ENCODE measurements at places on chromosomes 1 and 21. TPM values are rescaled to one million over a fixed set of nuclear protein-coding genes. Genes with fewer than 3 reads are reported as not detected.

The HUNK gene
- total RNA-seq, result 1.1 TPM

The HPDL gene
- total RNA-seq, result 1.4 TPM

The GSTM1 gene
- 43.3 TPM for total RNA-seq

The NBPF6 gene
- not detected for total RNA-seq

The MYOM3 gene
- not detected for total RNA-seq

The HRNR gene
- total RNA-seq, result not detected

The CDC42BPA gene
- 0.70 TPM for total RNA-seq

The COL8A2 gene
- total RNA-seq, result not detected

DNA sequence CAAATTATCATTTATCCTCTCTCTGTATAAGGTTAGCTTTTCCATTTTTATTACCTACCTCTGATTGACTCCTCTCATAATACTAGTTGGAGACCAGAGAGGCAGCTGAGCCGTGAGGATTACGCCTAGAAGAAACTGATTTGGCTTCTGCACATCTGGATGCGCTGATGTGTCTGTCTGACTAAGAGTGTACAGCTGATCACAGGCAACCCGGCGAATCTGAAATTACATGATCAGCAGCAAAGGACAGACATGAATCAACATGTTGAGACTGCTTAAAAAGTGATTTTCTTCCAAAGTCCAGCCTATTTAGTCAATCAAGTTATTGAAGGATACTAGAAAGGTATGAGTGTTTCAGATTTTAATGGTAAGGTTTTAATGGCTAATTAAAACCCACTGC is 81.2 kb downstream of the PCSK9 start:
- DNase-seq, result no peak

DNA sequence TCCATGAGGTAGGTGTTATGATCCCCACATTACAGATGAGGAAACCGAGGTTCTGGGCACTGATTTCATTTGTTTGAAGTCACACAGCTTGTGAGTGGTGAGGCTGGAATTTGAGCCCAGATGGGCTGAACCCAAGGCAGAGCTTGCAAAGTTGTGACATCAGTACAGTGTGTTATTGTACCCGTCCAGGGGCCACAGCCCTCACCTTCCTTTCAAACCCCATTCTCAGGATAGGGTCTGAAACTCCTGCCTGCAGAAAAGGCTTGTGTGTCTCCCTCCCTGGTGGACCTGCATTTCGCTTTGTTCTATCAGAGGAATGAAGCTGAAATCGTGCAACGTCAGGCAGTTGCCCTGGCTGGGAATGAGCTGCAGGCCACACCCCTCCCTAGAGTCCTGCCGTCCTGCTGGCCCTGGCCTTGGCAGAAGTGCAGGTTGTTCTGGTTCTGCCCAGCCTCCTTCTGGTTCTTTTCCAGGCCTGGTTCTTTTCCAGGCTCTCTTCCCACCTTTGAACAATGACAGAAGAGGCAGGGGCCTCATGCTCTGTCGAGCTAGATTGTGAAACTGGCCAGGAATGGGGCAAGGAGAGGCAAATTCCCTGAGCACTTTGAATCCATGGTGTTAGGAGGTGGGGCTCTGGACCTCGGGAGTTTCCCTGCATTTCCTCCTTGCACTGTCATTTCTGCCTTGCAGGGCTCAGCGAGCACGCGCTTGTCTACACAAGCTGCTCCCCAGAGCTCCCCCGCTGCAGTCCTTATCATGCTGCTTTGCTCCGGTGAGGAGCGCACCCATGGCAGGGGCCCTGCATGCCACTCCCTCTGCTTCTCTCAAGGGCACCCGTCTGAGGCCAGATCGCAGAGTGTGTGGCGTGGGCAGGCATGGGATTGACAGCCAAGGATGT is 8.2 kb upstream of the MYOM3 start:
- no peak for DNase-seq

GRCh38 chr1:44684525-44684924 is 10.0 kb downstream of the ARMH1 start:
- no peak for DNase-seq

DNA sequence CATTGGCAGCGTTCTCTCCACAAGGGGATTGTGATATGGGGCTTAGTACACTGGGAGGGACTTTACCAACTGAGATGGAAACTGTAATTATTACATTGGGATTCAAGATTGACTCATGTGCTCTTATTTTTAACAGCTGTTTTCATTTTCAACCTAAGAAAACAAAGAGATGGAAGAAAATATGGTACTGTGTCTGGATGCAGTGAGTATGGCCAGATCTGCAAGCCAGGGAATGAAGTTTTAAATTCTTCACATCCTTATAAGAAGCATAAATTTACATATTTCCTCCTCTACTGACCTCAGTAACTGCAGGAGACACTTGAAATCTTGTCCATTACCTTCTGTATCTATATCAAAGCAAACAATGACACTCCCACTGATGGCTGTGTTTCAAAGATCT is 81.5 kb upstream of the EDEM3 start:
- DNase-seq, result no peak

DNA sequence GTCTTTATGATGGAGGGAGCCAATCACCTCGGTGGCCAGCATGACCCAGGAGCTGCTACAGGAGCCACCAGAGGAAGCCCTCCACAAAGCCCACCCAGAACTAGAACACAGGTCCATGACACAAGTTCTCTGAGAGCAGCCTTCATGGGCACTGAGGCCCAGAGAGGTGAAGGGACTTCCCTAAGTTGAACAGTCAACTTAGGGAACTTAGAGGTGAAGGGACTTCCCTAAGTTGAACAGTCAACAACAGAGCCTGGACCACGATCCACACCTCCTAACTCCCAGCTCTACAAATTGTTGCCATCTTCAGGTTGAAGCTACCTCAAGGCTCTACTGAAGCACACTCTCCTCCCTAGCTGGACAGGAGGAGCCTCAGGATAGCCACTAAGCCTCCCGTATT is 132.7 kb downstream of the CCDC185 start:
- no peak for DNase-seq

GRCh38 chr1:231665726-231666125 is 39.1 kb downstream of the DISC1 start:
- no peak for DNase-seq

DNA sequence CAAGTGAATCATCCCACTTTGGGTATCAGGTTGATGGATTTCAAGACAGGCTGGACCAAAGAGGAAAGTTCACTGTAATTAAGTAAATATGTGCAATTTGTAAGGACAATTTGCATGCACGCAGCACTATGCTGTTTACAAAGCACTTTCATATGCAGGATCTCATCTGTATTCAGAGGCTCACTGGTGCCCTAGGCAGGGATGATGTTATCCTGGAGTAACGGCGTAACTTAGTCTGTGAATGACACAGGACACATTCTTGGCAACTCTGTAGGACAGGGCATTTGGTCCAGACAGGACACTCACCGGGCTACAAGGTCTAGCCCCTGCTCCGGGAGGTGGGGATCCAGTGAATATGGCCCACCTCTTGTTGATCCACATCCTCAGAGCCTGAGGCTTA is 365.4 kb upstream of the DUSP10 start:
- no peak for DNase-seq

GRCh38 chr21:38041493-38041892 is 125.2 kb upstream of the KCNJ6 start:
- DNase-seq, result no peak

DNA sequence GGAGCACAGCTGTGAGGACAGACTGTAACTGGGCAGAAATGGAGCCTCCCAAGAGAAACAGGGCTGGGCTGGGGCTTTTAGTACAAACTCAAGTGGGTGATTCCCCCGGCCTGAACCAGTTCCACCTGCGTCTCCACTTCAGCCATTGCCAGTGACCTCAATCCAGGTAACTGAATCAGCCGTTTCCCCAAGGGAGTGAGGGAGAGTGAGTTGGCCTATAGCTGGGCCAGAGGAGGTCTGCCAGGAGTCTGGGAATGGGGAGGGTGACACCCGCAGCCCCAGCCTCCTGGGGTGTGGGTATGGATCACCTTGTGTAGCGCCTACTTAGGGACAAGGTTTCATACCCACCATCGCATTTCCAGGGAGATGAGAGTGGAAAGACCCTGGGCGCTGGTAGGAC is 8.5 kb downstream of the SLC26A9 start:
- DNase-seq, result no peak

DNA sequence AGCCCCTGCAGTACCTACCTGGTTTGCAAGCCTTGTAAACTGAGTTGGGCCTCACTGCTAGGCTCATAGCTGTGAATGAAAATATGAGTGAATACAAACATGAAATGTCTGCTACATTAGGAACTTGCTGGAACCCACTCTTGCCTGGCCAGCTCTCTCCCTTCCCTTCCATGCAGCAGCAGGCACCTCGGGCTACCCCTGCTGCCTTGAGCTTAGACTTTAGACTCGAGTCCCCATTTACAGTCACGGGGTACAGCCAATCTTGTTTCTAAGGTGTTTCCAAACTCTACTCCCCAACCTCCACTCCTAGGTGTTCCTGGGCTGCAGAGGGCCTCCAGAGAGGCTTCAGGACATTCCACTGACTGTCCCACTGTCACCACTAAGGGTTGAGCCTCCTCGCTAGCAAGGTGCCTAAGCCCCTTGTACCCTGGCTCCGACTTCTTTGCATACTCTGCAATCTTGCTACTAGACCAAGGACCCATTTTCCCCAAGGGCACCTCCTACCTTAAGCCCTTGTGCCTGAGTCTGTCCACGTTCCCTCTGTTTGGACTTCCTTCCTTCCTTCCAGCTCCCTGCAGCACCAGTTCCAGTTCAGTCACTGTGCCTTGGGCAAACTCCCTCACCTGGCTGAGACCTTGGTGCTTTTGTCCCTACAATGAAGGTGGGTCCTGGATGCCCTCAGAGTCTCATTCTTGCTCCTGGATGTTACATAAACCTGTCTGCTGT is 36.9 kb downstream of the CDK18 start:
- DNase-seq, result no peak

DNA sequence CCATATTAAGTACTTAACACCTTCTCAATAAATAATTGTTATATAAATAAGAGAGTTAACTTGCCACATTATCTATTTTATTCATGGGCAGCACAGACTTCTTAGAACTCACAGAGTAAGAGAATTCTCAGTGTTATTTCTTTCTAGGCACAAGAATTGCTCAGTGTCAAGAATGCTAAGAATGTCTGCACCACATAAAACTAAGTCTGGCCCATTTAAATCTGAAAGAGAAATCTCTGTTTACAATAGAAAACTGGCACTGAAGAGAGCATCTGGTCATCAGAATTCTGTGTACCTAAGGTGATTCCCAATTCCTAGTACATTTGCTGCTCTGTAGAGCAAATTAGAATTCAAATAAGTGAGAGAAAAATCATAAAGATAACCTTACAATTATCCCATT is 3.8 kb downstream of the OR10K2 start:
- DNase-seq, result no peak

GRCh38 chr1:68795956-68796355 is 299.1 kb upstream of the DEPDC1 start:
- DNase-seq, result no peak

DNA sequence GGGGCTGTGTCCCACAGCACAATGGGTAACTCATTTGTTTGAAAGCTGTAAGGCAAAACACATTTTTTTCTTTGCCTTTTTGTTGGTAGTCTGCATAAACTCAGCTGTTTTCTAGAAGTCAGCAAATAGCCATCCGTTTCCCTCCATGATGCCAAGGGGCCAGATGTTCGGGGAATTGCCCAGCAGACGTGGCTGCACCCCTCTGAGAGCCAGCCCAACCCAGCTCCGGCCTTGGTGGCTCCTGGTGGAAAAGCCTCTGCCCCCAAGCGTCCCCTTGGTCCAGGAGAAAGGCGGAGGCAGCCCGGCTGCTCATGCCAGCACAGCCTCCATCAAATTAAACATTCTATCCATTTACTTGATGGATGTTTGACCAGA is 58.4 kb upstream of the ADARB1 start:
- no peak for DNase-seq

DNA sequence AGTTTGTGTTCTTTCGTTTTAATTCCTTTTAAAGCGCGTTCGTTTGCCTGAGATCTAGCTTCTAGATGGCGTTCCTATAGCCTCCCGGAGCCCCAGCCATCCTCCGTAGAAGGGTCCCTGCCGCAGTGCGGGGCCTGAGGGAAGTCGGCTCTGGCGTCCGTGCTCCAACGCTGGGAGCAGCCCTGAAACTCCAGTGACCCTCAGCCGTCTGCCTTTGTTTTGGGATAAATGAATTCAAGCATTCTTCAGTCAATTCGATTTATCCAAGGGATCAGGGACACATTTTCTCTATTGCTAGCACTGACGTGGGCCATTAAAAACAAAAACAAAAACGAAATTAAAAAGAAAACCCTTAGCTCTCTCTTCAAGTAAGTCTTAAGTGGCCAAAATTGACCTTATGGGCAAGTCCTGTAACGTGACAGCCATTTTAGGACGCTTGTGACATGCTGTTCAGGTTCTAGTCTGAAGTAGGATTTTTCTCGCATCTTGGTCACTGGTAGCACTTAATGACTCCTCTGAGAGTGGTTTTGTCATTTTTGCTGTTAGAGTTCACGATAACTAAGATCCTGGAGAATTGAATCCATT is 742 bp upstream of the HSPA13 start:
- no peak for DNase-seq

GRCh38 chr1:222784916-222785315 is 29.9 kb upstream of the DISP1 start:
- DNase-seq, result no peak

DNA sequence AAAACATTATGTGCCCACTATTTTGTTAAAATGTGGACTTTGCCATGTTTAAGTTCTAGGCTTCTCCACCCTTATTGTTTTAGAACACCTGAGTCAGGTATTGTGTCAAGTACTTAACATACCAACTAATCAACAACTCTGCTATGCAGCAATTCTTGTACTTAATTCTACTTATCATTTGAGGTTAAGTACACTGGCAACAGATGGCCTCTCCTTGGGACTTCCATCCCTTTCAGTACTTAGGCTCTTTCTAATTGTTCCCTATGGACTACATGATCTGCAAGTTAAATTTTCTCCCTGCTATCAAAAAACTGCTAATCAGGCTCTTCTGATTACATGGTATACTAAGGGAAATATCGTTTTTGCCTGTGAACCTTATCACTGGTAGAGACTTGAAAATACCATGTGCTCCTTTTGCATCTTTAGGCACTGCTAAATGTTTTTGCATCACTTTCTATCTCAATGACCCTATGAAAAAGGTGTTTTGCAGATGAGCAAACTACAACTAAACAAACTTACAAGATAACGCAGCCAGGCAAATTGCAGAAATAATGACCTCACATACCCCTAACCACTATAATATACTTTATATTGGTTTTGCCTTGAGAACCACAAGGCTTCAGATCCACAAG is 18.9 kb downstream of the SFPQ start:
- no peak for DNase-seq

GRCh38 chr1:238639861-238640260 is 746.5 kb upstream of the CHRM3 start:
- DNase-seq, result no peak

DNA sequence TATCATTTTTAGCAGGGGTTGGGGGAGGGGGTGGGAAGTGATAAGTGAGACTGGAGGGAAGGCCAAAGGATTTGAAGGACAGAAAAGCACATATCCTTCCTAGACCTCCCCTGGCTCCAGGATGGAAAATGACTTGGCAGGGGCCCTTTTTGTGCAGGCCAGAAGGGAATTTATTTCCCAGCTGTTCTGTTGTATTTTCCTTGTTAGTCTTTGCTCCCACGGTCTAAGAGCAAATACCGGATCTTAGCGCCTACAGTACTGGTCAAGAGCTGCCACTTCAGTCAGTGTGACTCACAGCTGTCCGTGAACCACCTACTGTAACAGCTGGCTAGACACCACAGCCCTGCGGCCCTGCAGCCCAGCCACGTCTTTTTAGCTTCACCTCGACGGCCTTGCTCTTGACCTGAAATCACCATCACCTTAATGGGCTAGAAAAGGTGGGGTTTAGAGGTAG is 51.0 kb upstream of the ERRFI1 start:
- no peak for DNase-seq

Data from T-cell (primary cell).